ENCODE measurements at places on chromosomes 13 and 19. TPM values are rescaled to one million over a fixed set of nuclear protein-coding genes. Genes with fewer than 3 reads are reported as not detected.

- DNase-seq = no peak
Measured at GRCh38 chr13:98201984-98202383, 24.9 kb upstream of the RNF113B start.

DNA sequence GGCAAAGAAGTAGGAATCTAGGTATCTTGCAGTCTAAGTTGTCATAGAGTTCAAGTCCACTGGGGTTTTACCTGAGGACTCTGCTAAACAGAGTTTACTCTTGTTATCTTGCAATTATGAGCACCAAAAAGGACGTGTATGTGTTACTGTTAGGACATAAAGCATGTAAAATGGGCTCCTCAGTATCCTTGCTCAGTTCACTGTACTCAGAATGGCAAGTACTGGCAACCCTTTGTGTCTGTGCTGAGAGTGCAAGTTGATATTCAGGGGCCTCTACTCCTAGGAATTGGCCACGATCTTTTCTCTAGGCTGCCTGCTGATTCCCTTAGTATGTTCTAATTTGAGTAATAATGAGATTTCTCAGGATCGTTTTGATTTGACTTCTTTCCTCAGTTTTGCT, 13.3 kb downstream of the TDRD3 start:
- DNase-seq = no peak

The ASF1B gene
- polyA plus RNA-seq = 13.4 TPM

GRCh38 chr13:46354156-46355087, 32.6 kb downstream of the RUBCNL start:
- peak; percentile 96 for DNase-seq

The YJEFN3 gene
- not detected for polyA plus RNA-seq

GRCh38 chr19:46410205-46411087, 2.9 kb downstream of the CCDC8 start:
- DNase-seq = no peak

The NANOS3 gene
- polyA plus RNA-seq = not detected

The METTL21C gene
- polyA plus RNA-seq = not detected

GRCh38 chr13:103960001-103960400, 893.8 kb upstream of the SLC10A2 start:
- DNase-seq = no peak

- DNase-seq = no peak
Measured at GRCh38 chr13:44790289-44790688, 199.0 kb downstream of the NUFIP1 start.

The TMC4 gene
- polyA plus RNA-seq = 2.5 TPM

DNA sequence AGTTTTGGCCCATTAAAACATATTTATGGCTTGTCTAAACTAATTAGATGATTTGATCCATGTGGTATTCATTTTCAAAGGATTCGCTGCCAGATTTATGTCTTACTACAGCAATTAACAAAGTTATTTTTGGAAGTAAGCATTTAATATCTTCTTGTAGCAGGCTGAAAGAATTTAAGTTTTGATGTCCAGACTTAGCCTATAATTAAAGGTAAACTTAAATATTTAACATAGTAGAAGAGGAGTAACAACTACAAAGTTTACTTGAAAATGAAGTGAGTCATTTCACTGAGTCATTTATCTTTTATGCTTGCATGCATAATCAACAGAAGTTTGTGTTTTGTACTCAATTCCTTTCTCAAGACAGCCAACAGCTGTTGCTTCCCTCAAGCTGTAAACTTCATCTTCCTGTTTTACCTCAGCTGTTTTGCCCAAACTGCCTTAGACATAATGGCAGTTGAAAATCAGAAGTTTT, 58.1 kb downstream of the EDNRB start:
- DNase-seq = peak; percentile 85

The SYCN gene
- not detected for polyA plus RNA-seq

GRCh38 chr19:45693106-45693788, 781 bp downstream of the QPCTL start:
- peak; percentile 54 for DNase-seq

- DNase-seq = no peak
Measured at GRCh38 chr19:37977992-37978391, 71.0 kb downstream of the SIPA1L3 start.

- no peak for DNase-seq
Measured at GRCh38 chr19:18464646-18465045, 26.7 kb upstream of the ISYNA1 start.

The TNFSF11 gene
- not detected for polyA plus RNA-seq

The ZNF222 gene
- polyA plus RNA-seq = 1.0 TPM

The KISS1R gene
- polyA plus RNA-seq = not detected

The CACNG6 gene
- polyA plus RNA-seq = not detected

GRCh38 chr13:92510416-92510815, 716.2 kb upstream of the GPC6 start:
- DNase-seq = no peak

DNA sequence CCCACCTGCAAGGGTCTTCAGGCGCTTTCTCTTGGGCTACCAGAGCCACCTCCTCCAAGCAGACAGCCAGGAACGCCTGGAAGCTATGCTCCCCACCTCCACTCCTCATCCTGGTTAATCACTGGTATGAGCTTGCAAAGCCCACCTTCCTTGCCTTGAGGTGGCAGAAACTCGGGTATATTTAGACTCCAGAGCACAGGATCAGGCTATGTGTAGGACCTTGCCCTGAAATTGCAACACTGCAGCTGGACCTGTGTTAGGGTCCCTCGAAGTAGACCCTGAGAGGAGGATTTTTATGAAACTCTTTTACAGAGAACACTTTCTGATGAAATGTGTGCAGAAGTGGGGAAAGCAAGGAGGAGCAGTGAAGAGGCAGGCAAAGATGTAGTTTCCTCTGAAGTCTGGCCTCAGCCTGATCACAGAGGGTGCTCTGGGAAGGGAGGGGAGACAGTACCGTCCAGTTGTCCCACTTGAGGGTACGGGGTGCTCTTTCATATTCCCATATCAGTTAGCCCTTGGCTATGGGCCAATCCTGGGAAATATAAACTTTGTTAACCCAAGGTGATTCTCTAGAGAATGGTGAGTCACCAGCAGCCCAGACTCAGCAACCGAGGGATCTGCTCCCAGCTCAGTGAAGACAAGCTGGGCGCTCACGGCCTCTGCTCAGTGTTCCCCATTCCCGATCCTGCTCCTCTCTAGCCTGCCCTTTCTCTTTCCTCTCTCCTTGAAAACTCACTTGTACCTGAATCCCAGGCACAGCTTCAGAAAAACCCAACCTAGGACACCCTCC, 157.9 kb downstream of the UQCRFS1 start:
- no peak for DNase-seq

DNA sequence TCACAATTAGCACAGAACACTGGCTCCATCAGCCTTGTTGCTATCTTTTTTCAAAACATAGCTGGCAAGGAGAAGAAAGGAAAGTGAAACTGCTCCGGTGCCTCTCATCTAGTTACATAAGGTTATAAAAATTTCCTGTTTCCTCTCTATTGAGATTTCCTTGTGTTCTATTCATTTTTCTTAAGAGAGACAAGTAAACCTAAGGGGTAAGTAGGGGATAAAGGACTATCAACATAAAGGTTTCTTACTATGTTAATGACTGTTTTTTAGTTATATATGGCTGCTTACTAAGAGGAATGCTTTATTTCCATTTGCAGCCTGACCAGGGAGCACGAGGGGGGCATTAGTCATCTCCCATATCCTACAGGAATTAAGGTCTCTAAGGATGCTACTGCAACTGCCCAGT, 73.2 kb upstream of the MLNR start:
- DNase-seq = no peak

The SNRPA gene
- polyA plus RNA-seq = 27.9 TPM

The SHANK1 gene
- polyA plus RNA-seq = not detected

- DNase-seq = no peak
Measured at GRCh38 chr13:52383366-52383765, 22.6 kb downstream of the THSD1 start.

The ZFP14 gene
- polyA plus RNA-seq = 1.1 TPM

The ZNF681 gene
- 0.05 TPM for polyA plus RNA-seq

DNA sequence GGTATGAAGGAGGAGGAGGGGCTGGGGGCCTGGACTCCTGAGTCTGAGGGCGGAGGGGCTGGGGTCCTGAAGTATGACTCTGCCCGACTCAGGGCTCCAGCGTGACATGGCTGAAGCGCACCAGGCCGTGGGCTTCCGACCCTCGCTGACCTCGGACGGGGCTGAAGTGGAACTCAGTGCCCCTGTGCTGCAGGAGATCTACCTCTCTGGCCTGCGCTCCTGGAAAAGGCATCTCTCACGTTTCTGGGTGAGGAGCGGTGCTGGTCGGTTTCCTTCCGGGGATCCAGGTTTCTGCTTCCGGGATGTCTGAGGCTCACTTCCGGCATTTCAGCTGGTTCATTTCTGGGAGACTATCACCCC, 1.2 kb downstream of the CPT1C start:
- no peak for DNase-seq

DNA sequence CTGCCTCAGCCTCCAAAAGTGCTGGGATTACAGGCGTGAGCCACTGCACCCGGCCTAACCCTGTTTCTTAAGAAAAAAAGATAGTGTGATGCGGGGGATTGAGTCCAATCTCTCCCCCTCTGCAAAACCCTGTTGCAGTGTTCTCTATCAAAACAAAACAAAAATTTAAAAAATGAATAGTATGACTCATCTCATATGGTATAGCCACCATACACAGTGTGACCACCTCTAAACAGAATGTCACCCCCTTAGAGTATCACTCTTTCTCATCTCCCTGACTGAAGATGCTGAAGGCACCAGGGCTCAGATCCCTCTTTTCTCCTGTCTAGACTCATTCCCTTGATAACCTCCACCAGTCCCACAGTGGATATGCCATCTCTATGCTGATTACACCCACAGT, 6.8 kb upstream of the ERF start:
- DNase-seq = no peak

The ZNF506 gene
- 6.1 TPM for polyA plus RNA-seq

DNA sequence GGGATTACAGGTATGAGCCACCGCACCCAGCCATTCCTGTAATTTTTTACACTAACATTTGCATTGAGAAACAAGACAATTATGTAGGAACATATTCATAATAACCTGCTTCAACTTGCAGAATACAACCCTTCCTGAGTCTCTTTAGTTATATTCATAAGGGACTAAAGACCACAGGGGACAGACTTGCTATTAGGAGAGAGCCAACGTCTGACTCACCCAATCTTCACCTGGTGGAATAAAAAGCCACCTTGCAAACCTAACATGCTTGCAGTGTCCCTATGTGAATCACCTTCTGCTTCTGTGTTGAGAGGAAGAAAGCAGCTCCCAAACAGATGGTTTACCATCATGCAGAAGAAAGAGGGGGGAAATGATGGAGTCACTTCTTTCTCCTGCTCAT, 456.1 kb downstream of the PCDH9 start:
- DNase-seq = no peak

DNA sequence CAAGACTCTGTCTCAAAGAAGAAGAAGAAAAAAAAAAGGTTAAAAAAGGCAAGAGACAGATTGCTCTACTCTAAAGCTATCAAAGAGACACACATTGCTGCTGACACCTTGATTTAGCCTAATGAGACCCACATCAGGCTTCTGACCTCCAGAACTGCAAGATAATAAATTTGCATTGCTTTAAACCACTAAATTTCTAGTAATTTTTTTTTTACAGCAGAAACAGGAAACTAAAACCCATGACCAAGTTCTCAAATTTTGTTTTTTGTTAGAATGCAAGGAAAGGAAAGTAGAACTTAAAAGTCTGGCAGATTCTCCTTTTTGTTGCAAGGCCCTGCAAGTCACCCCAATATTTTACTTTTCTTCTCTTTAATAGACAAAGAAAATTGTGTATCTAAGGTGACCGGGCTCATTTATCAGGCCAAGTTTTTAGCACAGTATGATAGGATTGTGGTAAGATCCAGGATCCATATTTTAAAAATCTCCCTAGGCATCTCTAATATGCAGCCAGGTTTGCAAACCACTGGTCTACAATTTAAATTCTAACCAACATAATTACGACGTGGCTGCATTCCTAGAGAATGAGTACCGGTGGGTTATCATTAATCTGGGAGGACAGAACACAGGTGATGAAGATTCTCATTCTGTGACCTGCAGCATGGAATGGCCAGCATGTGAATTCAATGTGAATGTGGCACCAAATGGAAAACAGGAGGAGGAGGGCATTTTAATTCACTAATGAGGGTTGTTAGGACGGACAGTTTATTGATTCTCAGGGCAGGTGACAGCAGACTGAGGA, 56.7 kb upstream of the MED4 start:
- peak; percentile 47 for DNase-seq

- peak; percentile 20 for DNase-seq
Measured at GRCh38 chr19:6564393-6564792, 26.6 kb downstream of the CD70 start.

DNA sequence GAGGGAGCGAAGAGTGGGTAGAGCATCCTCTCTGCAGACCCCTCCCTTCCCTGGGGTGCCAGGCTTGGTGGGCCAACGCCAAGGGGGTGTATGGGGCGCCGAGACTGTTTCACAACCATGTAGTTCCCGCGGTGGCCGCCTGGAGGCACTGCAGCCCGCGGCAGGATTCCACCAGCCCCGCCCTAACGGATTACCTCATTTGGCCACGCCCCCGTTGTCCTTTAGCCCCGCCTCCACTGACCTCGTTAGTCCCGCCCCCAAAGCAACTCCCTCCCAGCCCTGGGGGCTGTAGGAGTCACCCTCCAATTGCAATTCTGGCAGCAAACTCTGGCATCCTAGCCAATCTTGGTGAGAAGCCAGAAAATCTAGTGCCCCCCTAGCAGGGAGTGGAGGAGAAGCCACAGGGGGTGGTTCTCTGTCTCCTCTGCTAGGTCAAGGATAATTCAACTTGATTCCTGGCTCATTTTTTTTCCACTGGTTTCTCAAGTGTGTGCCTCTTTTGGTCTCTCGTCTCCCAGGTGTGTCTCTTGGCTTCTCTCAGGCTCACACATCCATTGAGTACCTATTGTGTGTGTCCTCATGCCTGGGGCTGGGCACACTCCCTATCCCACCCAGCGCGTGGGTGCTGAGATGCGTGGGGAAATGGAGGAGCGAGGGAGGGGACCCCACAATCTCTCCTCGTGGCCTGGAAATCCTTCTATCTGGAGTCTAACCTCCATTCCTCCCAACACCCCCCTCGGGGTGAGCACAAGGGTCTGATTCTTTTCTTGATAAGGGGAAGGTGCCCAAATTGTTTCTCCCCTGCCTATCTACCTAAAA, 2.0 kb downstream of the OLFM2 start:
- DNase-seq = peak; percentile 47

The KIR2DL3 gene
- polyA plus RNA-seq = not detected

The FLT1 gene
- not detected for polyA plus RNA-seq

The CCNA1 gene
- polyA plus RNA-seq = not detected

DNA sequence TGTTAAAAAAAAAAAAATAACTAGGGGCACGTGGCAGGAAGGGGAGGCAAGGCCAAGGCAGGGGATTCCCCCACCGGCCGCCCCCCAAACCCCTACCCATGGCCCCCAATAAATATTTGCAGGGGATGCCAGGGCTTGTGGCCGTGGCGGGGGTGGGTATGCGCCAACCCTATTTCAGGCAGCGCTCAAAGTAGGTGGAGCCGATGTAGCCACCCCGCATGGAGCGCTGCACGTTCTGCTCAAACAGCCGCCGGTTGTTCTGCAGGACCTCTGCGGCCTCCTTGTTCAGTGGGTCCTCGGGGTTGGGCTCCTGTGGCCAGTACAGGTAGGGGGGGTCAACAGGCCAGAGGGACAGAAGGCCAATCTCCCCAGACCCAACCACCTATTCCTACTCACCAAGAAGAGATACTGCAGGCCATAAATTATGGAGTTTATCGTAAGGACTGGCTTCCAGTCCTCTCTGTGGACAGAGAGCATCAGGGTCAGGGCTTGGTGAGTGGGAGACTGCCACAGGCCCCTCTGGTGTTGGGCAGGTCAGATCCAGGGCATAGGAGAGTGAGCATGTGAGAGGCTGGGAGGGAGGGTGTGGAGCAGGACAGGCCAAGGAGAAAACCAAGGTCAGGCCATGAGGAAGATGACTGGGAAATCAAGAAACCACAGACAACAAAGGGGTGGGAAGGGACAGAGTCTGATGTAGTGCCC, 1.2 kb upstream of the CHMP2A start:
- DNase-seq = no peak

The ONECUT3 gene
- polyA plus RNA-seq = not detected

GRCh38 chr19:53883231-53883661, 1.2 kb downstream of the PRKCG start:
- no peak for DNase-seq

All from CD14-positive monocyte (primary cell).